ENCODE measurements at places on chromosomes 7 and 10.

- DNase-seq = no peak
These were observed 107.6 kb downstream of the KMT2C start for GRCh38 chr7:152328234-152328633.

DNA sequence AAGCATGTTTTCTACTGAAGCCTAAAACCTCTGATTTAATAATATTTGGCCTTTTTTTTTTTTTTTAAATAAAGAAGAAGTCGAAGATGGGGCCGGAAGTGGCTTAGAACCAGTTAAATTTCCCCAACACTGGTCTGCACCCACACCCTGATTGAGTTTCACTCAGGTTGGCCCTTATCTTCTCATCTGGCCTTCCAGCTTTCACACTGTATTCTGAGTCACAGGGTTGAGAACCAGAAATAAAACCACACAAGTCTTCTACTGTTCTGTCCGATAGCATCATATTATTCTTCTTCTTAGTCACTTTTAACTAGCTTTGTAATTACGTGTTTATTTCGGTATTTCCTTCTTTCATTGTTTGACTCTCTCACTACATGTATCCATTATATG is 9.9 kb downstream of the ZNF365 start:
- DNase-seq = no peak

DNA sequence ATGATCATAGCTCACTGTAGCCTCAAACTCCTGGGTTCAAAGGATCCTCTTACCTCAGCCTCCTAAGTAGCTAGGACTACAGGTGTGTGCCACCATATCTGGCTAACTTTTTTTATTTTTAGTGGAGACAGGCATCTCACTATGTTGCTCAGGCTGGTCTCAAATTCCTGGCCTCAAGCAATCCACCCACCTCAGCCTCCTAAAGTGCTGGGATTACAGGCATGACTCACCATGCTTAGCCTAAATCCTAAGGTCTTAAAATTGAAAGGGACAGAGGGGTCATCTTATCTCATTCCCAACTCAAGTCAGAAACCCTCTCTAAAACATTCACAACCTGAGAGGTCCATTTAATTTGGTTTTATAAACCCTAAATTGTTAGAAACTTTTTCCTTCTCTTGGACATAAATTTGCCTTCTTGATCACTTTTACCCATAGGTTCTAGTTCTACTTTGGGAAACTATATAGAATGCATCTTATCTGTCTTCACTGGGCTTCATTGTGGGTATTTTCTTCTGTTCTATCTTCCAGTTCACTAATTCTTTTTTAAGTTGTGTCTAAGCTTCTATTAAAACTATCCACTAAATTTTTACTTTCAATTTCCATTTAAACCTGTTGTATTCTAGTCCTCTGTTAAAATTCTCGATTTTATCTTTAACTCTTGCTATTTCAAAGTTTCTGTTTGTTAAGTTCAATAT is 183.4 kb upstream of the KAT6B start:
- DNase-seq = no peak

- DNase-seq = peak; percentile 61
These were observed 80.9 kb upstream of the AGBL3 start for GRCh38 chr7:134905375-134905774.

GRCh38 chr10:74388801-74389200 is 237.8 kb downstream of the ADK start:
- no peak for DNase-seq

DNA sequence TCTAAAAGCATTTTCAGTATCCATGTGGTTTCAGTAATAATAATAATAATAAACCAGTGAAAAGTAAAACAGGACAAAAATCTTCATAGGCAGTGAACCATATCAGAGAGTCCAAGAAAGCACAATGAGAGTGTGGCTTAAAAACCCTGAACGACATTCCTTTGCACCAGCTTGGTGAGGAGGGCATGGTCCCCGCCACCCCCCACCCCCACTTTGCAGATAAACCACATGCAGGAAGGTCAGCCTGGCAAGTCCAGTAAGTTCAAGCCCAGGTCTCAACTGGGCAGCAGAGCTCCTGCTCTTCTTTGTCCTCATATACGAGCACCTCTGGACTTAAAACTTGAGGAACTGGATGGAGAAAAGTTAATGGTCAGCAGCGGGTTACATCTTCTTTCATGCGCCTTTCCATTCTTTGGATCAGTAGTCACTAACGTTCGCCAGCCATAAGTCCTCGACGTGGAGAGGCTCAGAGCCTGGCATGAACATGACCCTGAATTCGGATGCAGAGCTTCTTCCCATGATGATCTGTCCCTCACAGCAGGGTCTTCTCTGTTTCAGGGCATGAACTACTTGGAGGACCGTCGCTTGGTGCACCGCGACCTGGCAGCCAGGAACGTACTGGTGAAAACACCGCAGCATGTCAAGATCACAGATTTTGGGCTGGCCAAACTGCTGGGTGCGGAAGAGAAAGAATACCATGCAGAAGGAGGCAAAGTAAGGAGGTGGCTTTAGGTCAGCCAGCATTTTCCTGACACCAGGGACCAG is 172.5 kb downstream of the EGFR start:
- DNase-seq = no peak

DNA sequence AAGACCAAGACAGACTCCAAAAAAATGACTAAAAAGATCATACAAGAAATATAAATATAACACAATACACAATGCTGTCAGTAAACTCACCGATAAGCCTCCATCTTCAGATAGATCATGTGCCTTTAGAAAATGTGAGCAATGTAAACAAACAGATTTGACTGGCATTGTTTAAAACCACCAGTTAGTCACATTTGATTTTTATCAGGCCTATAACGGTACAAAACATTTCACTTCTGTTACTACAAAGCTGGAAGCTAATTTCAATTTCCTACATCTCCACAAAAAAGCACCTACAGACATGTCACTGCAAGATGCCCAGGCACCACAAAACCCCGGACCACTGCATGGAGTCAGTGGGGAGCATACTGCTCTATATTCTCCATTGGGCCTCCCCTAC is 18.9 kb downstream of the SGMS1 start:
- DNase-seq = no peak

- no peak for DNase-seq
These were observed 366.4 kb downstream of the SEMA3D start for GRCh38 chr7:84820481-84820880.

DNA sequence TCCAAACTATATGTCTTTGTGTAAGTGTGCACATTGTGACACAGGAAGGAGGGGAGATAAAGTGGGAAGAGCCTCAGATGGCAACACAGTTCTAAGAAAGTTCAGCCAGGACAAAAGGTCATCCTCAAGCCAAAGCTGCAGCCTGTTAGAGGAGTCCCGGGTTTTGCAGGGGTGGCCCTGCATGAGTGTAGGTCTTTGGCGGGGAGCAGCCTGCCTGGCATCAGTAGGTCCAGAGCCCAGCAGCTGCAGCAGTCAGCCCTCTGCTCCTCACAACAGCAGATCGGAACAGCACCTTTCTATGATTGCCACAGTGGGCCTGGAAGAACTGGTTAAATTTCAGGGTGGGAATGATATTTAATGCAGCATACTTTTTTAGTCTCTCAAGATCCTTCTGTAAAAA is 13.5 kb upstream of the VDAC2 start:
- DNase-seq = no peak

- no peak for DNase-seq
These were observed 303.9 kb downstream of the GRID1 start for GRCh38 chr10:86062647-86063145.

- DNase-seq = no peak
These were observed 54.1 kb downstream of the MTERF1 start for GRCh38 chr7:91826377-91826776.

DNA sequence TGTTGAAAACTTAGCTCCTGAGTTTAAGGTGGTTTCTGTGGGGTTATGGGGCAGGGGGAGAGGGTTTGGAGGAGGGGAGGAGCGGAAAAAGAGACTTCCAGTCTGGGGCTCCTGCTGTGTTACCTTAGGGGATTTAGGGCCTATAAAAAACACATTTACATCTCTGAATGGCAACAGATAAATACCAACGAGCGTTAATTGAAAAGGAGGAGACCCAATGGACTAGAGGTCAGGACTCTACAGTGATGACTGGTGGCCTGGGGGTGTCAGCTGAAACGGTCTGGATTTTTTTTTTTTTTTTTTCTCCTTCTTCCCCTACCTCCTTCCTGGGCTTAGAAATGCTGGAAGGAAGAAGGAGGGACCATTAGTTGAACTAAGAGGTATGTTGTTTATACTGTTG is 47.4 kb downstream of the AUTS2 start:
- DNase-seq = no peak

GRCh38 chr10:77686096-77686495 is 48.5 kb upstream of the KCNMA1 start:
- DNase-seq = no peak

DNA sequence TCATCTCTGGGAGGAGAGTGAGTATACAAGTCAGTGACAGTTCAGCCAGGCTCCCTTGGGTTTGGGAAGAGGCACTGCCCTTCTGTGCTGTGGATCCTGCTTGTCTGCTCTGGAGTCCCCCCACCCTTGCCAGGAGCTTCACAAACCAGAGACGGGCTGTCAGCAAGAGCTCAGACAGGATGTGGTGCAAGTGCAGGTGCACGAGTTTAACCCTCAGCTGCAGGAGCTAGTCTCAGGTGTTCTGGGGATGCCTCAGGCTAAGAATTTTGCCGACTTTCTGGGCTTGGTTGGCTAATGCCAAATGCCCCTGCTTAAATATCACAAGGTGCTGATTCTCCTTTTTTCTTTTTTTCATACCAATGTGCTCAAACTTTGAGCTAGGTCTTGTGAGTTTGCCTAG is 22.3 kb downstream of the ZNF783 start:
- no peak for DNase-seq

DNA sequence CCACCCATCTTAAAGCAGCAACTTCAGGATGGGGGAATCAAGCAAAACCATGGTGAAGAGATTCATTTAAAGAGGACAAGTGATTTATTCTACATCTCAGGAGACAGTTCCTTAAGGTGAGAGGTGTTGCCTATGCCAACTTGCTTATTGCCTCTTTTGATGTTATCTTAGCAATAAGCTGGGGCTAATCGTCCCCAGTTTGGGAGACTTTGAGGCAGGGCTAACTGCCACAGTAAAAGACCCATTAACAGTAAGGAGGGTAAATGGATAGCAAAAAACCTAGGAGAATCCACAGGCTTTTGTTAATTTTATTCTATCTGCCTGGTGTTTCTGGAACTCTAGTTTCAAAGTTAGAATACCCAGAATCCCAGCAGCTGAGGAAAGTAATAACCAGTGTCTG is 22.1 kb upstream of the HERPUD2 start:
- no peak for DNase-seq

DNA sequence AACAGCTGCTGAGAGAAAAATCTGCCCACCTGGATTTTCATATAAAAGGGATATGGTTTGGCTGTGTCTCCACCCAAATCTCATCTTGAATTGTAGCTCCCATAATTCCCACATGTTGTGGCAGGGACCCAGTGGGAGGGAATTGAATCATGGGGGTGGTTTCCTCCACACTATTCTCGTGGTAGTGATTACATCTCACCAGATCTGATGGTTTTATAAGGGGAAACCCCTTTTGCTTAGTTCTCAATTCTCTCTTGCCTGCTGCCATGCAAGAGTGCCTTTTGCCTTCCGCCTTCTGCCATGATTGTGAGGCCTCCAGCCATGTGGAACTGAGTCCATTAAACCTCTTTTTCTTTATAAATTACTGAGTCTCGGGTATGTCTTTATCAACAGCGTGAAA is 20.8 kb upstream of the MKI67 start:
- no peak for DNase-seq

DNA sequence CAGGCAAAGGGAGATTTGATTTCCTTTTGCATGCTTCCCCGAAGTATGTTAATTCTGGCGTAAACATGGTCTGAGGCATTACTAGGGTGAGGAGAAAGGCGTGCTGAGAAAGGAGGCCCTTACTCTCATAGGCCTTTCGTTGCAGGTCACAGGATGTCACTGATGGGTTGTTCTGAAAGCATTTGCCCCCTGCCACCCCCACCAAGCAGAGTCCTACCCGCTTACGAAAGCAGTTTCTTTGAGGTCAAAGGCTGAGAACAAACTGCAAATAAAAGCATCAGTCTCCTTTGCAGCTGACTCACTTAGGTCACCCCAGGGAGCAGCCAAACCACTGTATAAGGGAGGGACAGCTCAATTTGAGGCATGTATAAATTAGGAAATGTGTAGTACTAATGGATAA is 57.1 kb downstream of the BPGM start:
- DNase-seq = peak; percentile 34

DNA sequence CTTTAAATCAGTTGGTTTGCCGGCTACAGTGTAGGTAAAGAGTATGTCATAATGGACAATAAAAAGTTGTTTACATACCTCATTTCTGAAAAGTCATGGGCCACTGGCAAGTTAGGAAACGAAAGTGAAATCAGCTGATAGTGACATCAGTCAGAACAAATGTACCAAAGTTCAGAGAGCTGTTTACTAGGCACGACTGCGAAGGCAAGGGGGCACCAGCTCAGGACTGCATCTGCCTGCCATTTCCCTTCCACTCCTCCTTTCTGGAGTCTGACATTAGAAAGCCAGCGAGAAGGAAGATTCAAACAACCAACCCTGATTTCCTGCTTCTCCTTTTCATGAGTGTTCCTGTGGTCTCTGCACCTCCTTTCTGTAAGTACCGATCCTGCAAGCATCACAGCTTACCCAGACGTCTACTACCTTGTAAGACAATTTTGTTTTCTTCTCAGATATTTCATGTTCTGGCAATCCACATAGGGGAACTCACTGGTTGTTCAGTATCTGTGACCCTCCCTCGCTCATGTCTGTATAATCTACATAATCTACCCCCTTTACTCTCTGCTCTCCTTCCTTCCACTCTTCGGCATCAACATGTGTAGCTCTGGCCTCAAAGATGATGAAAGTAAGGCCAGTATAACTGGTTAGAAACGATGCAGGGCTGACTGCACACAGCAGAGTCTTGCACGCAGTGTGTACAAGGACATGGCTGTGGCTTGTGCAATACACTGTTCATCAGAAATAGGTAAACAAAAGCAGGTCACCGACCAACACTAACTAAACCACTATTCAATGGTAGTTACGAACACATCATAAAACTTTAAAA is at the start of gene TMEM140:
TSS of gene TMEM140 (plus strand) at position 174 of the 823 bp plus-strand sequence. CDS start 16,370 bp downstream, outside the sequence.
- DNase-seq = no peak

- no peak for DNase-seq
These were observed 494 bp upstream of the CFAP43 start for GRCh38 chr10:104232613-104233102.

DNA sequence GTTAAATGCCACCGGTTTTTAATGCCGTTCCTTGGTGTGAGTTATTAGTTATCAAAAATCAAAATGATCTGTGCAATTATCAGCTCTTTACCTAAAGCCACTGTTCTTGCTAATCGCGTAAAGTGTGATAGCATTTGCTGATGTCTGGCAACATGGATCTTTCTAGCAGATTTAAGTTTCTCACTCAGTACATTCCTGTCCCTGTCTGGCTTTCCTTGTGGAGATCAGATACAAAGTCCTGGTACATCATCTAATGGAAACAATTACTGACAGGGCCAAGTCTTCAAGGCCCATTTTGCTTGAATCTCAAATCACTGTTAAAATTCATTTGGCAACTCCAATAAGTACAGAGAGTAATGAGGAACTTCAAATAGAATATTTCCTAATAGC is 755.7 kb downstream of the AUTS2 start:
- no peak for DNase-seq
